Epithelial cell of prostate (primary cell): ENCODE measurements at places on chromosomes 3 and 15.

- DNase-seq = peak; percentile 81
Observed at GRCh38 chr3:49238274-49239127, 38.5 kb downstream of the C3orf62 start.

- no peak for DNase-seq
Observed at GRCh38 chr3:122719273-122719921, 38.8 kb downstream of the PARP14 start.

GRCh38 chr3:36416599-36416998, 36.3 kb downstream of the STAC start:
- DNase-seq = no peak

GRCh38 chr3:120566243-120566975, 29.7 kb upstream of the NDUFB4 start:
- DNase-seq = no peak

GRCh38 chr3:162569314-162569713, 1072.7 kb downstream of the OTOL1 start:
- no peak for DNase-seq

DNA sequence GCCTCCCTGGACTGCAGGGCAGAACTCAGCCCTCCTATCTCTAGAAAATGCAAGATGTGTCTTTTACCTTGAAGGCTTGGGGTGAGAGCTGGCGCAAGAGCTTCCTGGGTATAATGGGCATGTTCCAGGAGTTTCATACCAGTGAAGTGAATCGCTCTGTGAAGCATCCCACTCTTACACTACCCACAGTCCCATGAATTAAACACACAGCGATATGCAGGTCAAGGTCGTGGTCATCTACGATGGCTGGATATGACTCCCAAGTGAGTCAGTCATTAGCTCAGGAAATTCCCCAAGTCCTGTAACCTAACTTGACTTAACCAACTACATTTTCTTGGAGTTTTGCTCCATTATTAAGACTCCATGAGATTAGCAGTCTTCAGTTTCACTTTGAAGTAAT, 439.7 kb downstream of the NTRK3 start:
- DNase-seq = peak; percentile 36

DNA sequence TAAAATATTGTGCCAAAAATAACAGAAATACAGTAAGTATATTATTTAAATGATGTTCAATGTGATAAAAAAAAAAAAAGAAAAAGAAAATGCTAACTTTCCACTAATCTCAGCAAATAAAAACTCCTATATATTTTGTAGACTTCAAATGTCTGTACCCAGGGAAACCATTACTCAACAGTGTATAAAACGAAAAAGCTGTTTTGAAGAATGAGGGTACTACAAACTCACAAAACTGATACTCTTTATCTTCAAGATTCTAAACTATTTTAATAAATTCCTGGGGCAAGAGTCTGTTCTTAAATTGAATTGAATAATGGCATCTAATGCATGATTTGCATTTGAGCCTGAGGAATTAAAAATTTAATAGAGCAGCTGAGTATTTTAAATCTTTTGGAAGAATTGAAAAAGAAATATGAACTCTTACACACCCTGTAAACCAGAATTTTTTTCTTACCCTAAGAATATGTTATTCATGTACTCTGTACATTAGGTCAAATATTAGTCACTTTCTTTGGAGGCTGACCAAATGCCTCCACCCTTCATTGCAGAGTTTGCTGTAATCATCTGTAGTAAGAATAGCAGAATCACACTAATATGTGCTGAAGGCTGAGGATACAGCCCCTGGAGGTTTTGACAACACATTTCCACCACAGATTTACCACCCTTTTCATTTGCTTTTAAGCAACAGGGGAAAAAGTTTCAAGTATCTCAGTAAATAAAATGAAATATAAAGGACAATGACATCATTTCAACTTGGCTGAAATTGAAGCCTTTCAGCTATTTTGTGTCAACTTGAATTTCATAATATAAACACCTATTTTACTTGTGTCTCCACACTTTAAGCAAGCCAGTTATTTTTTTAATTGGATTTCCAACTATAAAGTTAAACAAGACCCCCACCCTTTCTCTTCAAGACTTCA, 79.7 kb downstream of the FBN1 start:
- DNase-seq = peak; percentile 26

DNA sequence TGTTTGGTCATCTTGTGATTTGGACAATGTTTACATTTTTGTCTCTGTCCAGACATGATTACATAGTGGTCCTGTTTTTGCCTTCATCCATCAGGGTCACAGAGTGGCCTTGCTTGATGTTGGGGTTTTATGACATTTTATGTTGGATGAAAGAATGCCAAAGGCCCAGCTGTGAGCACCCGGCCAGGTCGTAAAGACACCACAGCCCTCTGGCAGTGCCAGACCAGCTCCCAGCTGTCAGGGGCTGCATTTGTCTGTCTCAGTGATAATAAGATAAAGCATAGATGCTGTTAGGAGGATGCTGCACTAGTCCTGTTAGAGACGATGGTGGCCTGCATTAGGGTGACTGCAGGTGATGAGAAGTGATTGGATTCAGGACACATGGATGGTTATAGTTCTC, 117.5 kb downstream of the FAM174B start:
- DNase-seq = no peak

DNA sequence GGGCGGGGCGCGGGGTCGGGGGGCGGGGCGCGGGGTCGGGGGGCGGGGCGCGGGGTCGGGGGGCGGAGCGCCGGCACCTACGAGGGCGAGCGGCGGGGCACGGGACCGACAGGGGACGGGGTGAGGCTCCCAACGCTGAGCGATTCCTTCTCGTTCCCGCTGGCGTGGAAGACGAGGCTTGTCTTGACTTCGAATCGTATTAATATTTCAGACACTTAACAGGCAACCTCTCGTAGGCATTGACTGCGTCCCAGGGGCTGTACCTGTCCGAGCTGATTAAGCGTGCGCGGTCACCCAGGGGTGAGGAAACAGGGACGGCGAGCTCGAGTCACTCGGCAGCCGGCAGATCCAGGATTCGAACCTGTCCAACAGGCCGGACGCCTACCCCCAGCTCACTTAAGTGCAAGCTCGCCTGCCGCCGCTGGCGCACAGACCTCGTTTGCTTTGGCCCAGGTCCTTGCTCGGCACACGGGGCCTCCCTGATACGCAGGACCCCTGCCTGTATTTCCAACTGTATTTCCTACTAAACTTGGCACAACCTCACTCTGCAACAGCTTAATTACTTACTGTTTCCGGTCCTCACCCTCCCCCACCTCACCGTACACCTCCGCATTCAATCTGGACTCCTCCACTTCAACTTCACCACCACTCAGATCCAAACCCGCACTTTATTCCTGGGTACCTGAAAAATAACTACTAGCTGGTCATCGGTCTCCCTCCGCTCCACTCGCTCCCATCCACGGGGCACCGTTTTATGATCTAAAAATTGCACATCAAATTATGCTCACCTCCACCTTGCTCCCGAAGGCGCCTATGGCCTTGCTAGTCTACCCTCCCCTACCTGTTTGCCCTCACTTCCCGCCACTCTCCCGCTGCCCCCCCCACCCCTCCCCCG, 722 bp upstream of the ZXDC start:
- peak; percentile 33 for DNase-seq

GRCh38 chr3:196652961-196653795, 13.7 kb downstream of the NRROS start:
- no peak for DNase-seq

- no peak for DNase-seq
Observed at GRCh38 chr15:27059610-27060202, 88.7 kb downstream of the GABRG3 start.

DNA sequence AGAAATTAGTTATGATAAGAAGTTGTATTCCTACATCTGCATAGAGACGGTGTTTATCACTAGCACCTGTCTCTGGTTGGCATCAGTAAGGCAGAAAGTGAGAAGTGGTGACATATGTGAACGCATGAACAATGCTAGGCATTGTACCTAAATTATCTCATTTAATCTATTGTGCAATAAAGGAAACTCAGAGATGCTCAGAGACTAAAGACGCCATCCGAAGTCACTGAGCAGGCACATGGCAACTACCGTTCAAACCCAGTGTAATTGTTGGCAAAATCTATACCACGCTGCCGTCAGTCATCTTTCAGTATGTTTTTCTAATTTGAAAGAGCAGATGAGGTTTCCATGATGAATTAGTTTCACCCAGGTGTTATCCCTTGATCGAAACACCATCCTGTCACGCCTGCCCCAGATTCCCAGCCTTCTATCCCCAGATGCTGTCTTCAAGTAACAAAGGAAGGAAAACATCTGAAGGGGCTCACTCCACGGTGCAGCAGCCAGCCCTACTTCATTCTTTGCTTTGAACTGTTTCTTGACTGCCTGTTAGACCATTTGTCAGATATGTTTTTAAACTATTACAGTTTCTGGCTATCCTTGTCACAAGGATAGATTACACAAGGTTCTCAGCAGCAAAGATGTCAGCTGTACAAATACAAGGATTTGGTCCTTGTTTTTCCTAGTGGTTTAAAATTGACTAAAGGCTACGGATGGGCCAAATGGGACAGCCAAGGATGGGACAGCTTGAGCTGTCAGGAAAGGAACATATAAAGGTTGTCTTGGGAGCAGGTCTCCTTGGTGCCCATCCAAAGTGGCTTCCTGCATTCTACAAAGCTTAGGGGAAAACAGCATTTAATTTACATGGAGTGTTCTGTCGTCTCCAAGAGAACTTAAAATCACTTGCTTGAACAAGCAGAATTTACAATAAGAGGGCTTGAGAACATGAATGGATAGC, 99.1 kb downstream of the TMEM108 start:
- DNase-seq = no peak

- DNase-seq = no peak
Observed at GRCh38 chr15:57354436-57355123, 21.7 kb upstream of the CGNL1 start.

DNA sequence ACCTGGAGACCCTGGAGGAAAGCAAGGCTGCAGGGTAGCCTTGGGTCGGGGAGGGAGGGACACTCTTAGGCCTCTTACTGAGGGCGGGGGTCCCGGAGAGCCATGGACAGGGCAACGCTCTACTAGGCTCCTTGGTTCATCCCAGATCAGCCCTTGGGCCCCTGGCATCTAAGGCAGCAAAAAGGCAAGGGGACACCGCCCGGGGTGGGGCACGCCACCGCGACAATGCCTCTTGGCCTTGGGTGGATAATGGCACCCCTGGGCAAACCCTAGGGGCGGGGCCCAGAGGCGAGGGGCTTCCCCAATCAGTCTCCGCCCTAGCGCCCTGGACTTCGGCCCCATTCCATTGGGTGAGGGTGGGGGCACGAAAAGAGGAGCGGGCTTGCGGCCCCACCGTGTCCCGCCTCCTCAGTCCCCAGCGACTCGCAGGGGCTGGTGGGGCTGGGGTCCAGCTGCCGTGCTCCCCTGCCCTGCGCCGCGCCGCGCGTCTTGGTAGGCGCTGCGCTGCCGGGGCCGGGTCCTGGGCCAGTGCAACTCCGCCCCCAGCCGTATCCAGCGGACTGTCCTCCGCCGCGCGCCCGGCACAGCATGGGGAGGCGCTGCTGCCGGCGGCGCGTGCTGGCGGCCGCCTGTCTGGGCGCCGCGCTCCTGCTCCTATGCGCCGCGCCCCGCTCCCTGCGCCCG, at the start of gene CHST13:
Gene CHST13 (plus strand): TSS at position 411 of the 684 bp plus-strand sequence. CDS start 178 bp downstream, at position 589.
- DNase-seq = no peak

- DNase-seq = no peak
Observed at GRCh38 chr3:55307622-55308021, 179.5 kb downstream of the WNT5A start.

DNA sequence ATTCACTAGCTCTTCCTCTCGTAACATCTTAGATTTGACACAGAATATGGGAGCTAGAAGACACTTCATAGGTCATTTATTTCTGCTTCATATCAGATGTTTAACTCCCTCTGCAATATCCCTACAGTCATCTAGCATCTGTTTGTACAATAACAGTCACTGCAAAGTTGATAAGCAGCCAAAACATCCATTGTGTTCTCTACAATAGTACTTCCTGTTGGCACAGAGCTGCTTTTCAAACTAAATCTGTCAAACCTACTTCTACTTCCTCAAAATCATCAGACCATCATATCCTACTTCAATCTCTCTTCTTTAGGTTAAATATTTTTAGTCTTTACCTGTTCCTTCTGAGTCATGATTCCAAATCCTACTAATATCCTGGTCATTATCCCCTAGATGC, 233.2 kb downstream of the FGF12 start:
- peak; percentile 6 for DNase-seq

DNA sequence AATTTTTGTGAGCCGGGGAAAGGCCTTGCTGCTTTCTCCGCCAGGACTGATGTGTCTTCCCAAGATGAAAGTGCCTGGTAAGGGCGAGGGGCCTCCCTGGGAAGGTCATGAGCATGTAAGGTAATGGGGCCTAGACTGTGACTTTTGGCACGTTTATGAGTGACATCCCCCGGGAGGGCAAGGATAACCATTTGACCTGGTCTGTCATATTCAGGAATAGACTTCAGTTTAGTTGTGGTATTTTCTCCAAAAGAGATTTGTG, 631 bp upstream of the CNBP start:
- DNase-seq = no peak

GRCh38 chr3:85432081-85432480, 473.3 kb downstream of the CADM2 start:
- DNase-seq = no peak

- DNase-seq = no peak
Observed at GRCh38 chr3:141306276-141306675, 62.0 kb upstream of the ZBTB38 start.

DNA sequence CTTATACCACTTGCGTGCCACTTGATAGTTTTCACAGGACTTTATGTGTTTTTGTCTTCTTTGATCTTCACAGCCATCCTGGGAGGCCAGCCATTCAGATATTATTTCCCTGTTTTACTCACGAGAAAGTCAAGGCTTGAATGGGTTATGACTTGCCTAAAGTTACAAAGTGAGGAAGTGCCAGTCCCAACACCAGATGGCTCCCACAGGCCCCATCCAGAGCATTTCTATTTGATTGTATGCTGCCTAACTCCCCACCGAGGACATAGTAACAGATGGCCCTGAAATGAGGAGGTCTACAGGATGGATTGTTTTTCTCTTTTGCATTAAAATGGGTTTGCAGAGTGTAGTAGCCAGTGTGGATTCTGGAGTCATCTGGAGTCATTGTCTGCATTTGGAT, 74.5 kb downstream of the SPTSSB start:
- DNase-seq = no peak

GRCh38 chr15:27382361-27383025, 411.5 kb downstream of the GABRG3 start:
- no peak for DNase-seq

DNA sequence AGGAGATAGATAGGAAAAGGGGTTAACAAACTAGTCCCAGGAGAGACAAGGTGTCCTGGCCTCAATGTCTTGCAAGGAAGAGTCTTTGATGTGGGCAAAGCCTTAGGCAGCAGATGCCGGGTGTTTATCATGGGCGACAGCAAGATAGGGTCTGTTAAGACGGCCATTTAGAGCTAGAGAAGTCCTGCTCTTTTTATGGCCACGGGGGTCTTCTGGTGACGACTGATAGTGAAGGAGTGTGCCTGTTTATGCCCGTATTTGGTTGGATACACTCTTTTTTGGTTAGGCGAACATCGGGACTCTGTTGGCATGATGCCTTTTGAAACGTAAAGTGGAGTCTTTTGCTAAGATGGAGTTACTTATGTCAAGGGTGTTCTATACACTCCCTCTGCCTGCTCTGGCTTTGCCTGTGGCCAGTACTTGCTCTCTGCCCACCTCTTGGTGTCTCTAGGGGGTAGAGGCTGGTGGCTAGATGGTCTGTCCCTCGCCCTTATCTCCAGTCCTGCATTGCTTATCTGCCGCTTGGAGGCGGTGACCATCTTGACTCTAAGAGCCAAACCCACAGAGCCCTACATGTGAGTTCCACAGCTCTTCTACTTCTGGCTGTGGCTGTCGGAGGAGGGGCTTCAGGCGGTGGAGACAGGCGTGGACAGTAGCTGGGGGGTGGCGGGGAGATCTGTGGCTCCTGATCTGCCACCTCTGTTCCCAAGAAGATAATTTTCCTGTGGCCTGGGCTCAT, 55.8 kb upstream of the ZBTB38 start:
- no peak for DNase-seq
